ENCODE measurements at places on chromosomes 13 and 19.

- DNase-seq, result no peak
These were observed 464.6 kb downstream of the MYO16 start for GRCh38 chr13:109093998-109094397.

DNA sequence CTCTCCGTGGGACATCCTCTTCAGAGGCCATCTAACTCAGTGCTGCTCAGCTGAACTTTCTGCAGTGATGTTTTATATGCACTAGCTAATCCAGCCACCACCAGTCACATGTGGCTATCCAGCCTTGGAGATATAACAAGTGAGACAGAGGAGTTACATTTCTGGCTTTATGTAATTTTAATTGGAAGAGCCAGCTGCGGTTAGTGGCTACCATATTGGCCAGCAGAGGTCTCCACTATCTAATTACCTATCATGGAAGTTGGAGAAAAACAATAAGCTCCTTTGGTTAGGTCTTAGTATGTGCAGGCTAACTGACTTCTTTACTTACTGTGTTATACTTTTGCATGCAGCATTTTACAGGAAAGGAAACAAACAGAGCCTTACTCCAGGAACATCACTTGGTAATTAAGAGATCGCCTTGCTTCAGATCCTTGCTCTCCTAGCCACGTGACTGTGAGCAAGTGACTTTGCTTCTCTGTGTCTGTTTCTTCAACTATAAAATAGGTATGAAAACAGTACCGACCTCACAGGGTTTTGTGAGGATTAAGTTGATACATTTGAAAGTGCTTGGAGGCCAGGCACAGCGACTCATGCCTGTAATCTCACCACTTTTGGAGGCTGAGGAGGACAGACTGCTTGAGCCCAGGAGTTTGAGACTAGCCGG lies 1.6 kb upstream of the KLK10 start:
- no peak for DNase-seq

DNA sequence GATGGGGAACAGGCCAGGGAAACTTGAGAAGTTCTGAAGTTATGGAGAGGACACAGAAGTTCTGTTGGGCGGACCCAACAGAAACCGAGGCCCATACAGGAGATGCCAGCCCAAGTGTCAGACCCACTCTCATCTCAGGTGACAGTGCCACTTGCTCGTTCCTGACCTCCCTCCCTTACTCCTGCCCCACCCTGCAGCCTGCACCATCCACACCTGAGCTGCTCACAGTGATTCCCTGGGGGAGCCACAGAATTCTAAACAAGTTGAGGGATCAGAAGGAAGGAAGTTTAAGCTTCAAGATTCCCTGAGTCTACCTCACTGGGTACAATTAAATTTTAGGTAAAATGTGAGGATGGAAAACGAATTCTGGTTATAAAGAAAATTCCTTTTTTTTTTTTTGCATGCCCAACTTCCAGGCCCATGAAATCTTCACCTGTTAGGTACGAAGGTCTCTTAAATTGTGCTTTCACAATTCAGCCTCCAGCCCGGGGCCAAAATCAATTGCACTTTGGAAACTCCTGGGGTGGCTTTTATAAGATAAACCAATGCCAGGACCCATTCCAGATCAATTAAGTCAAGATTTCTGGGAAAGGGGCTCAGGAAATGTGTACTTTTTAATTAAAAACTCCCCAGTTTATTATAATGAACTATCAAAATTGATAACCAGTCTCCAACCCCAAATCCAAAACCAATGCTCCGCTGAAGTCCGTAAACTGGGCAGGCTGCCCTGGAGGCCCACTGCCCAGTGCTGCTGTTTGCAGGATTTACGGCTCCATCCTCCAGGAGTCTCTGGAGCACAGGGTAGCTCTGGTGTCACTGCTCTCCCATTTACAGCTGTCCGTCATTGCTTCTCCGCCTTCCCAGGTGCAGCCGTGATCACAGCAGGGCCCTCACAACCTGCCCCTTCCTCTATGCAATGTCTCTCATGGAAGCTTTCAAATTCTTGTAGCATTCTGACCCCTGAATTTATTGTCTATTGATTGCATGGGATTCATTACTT lies 643.5 kb downstream of the UQCRFS1 start:
- no peak for DNase-seq

DNA sequence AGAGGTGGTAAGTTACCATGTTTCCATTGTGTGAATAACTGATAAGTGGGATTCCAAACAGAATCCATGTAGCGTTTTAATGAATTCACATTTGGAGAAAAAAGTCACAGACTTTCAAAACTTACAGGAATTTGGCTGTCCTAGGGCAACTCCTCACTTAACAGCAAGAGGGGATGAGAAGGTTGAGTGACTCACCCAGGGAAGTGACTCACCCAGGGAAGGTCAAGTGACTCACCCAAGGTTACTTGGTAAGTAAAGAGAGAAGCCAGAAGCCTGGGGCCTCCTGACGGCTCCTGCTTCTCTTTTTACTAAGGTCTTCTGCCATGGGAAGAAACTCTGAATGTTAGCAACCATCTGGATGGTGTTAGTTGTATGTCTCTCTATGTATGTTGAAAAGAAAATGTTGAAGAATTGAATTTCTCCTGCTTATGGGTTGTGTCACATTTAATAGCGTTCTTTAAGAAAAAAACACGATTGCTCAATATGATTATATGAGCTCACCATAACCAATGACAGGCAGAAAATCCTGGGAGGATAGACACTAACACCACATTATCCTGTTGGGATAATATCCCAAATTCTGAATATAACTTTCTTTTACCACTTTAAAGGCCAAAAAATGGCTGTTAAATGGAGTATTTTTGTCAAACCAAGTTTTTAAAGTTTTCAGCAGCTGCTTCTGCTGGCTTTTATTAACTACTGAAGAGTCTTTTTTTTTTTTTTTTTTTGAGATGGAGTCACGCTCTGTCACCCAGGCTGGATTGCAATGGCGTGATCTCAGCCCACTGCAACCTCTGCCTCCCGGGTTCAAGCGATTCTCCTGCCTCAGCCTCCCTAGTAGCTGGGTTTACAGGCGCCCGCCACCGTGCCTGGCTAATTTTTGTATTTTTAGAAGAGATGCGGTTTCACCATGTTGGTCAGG lies 195.6 kb downstream of the GGACT start:
- no peak for DNase-seq

- no peak for DNase-seq
These were observed 2.6 kb downstream of the VSIG10L start for GRCh38 chr19:51339313-51339686.

- no peak for DNase-seq
These were observed 5.2 kb downstream of the TRAPPC5 start for GRCh38 chr19:7685546-7686445.

GRCh38 chr13:44854313-44855060 lies 134.8 kb downstream of the NUFIP1 start:
- DNase-seq, result no peak

DNA sequence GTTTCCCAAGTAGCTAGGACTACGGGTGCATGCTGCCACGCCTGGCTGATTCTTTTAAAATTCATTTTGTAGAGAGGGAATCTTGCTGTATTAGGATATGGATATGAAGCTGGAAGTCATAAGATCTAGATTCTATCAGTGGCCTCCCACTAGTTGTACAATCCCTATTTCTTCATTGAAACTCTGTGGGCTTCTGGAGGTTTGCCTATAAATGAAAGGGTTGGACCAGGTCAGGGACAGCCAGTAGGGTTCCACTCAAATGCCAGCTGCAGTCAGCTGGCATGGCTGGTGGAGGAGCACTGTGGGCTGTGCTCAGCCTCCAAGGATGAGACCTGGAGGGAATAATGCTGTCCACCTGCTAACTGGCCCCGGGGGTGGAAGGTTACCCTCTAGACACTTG lies 110.2 kb upstream of the GJB6 start:
- no peak for DNase-seq

- DNase-seq, result no peak
These were observed 50.6 kb upstream of the PCDH20 start for GRCh38 chr13:61466280-61466679.

DNA sequence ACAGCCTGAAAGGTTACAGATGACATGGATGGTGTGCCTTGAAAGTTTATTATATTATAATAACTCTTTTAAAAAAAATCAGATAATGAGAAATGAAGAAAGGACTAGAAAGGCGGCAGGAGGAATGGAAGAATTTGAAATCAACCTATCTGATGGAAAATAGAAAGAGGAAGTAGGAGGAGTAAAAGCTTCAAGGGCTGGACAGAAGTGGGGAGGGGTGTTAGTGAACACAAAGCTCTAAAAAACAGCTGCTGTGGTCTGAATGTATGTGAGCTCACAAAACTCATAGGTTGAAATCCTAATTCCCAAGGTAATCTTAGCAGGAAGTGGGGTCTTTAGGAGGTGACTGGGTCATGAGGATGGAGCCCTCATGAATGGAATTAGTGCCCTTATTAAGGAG lies 19.5 kb downstream of the CCDC70 start:
- DNase-seq, result no peak

DNA sequence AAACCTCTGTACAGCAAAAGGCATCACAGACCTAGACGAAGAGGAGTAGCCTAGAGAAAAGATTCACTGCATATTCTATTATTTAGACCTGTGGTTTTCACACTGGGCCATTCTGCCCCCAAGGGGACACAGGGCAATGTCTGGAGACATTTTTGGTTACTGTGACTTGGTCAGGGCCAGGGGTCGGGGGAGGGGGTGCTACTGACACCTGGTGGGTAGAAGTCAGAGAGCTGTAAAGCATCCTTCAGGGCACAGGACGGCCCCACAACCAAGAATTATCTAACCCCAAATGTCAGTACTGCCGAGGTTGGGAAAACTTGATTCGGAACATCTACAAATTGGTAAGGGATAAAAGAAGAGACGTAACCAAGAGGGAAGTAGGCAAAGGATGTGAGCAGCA lies 11.3 kb downstream of the ELAVL1 start:
- DNase-seq, result no peak

DNA sequence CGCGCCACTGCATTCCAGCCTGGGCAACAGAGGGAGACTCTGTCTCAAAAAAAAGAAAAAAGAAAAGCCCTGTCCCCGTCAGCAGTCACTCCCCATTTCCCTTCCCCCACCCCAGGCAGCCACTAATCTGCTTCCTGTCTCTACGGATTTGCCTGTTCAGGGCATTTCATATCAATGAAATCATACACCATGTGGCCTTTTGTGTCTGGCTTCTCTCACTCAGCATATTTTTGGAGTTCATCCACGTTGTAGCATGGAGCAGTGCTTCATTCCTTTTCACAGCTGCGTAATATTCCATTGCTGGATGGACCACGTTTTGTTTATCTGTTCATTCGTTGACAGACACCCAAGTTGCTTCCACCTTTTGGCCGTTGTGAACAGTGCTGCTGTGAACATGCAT lies 36.1 kb upstream of the KLF2 start:
- no peak for DNase-seq

DNA sequence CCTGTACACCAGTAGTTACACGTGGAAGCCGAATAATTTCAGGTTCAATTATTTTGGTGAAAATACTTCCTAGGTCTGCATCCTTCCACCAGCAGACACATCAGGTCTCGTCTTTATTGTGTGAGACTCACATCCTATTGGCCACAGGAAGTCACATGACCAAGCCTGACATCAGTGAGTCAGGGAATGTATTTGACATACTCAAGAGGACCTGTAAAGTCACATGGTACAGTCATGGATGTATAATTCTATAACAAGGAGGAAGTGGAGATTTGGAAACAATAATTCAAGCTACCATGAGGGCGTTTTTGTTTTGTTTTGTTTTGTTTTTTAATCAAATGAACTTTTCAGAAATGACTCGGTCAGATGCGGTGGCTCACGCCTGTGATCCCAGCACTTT lies 9.3 kb upstream of the HIF3A start:
- no peak for DNase-seq

DNA sequence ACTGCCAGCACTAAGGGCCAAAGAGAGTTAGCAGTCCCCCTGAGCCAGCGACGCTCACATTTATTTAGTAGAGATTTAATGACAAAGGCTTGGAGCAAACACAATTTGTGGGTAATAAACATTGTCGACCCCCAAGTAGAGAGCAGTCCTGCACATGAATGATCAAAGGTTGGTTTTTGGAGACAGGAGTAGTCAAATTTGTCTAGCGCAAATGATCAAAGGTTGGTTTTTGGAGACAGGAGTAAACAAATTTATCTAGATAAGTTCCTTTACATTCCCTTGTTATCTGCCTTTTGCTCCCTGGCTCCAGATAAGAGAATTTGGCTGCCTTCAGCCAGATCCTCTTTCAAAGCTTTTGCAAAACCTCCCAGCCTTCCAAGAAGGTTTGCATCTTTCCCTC lies 26.9 kb downstream of the METTL21C start:
- no peak for DNase-seq

GRCh38 chr13:106088085-106088484 lies 447.4 kb downstream of the EFNB2 start:
- DNase-seq, result no peak

DNA sequence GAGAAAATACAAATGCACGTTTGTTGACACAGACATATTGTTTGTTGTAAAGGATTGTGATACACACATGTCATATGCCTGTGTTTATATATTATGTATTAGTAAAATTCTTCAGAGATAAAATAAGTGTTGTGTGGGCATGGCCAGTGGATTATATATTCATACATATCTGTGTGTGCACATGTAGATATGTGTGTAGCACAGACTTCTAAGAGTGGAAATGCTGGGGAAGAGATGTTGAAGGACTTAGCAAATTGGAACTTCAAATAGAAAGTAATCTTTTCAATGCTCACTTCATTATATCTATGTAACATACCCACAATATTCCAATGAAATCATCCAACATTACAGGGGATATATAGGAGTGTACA lies 413.2 kb downstream of the LMO7 start:
- no peak for DNase-seq

DNA sequence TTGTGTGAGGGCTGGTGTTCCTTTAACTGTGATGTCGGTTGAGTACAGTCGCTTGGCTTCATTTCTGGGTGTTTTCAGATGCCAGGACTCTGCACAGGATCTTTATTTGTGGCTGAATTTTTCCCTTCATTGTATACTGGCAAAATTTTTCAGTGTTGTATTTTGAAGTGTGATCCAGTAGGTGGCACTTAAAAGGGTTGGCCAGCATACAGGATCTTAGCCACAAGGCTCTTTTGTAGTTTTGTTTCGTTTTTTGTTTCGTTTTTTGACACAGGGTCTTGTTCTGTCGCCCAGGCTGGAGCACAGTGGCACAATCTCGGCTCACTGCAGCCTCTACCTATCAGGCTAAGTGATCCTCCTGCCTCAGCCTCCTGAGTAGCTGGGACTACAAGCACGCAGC lies 8.7 kb downstream of the FCAR start:
- DNase-seq, result no peak

DNA sequence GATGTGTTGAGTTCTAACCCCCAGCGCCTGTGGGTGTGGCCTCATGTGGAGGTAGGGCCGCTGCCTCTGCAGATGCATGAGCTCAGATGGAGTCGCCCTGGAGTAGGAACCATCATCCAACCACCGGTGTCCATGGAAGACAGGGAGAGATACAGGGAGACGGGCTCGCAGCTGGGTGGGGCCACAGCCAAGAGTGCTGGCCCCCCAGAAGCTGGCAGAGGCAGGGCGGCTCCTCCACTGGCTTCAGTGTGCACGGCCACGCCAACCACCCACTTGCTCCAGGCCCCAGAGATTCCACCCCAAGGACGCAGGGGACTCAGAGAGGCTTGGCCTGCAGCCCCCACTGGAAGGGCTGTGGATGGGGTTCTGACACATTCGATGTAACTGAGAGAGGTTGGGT lies 5.4 kb upstream of the MCF2L start:
- DNase-seq, result no peak

Data from cortex of kidney (tissue), 1 donor.